ENCODE measurements at places on chromosomes 12 and 14. TPM values are rescaled to one million over a fixed set of nuclear protein-coding genes. Genes with fewer than 3 reads are reported as not detected.

The CISTR gene
- not detected for total RNA-seq

The PLEKHG7 gene
- total RNA-seq, result not detected

The RPGRIP1 gene
- 0.23 TPM for total RNA-seq

The OASL gene
- 2.5 TPM for total RNA-seq

The KRT82 gene
- not detected for total RNA-seq

The MAPK1IP1L gene
- 25.5 TPM for total RNA-seq

The SUSD6 gene
- 14.8 TPM for total RNA-seq

The OR6S1 gene
- total RNA-seq, result not detected

The IGFBP6 gene
- total RNA-seq, result 5.2 TPM

Measured in left lobe of liver (tissue), 2 donors.